Activated naive CD4-positive, alpha-beta T cell (primary cell): ENCODE measurements at places on chromosomes 12 and 14.

DNA sequence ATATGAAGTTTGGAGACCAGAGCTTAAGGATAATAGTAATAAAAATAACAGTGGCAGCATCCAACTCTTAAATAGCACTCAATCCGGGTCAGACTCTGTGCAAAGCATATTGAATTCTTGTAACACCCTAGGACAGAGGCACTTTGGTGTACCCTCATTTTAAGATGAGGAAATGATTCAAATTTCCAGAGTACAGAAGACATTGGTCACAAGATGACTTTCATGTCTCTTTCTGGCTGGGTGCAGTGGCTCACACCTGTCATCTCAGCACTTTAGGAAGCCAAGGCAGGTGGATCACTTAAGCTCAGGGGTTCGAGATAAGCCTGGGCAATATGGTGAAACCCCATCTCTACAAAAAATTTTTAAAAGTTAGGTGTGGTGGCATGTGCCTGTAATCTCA, 235.8 kb downstream of the SLC15A4 start:
- no peak for DNase-seq

- DNase-seq: no peak
Observed at GRCh38 chr12:52231305-52232202, 1.5 kb upstream of the KRT7 start.

GRCh38 chr12:83042441-83043200, 355.9 kb downstream of the TMTC2 start:
- DNase-seq: no peak

DNA sequence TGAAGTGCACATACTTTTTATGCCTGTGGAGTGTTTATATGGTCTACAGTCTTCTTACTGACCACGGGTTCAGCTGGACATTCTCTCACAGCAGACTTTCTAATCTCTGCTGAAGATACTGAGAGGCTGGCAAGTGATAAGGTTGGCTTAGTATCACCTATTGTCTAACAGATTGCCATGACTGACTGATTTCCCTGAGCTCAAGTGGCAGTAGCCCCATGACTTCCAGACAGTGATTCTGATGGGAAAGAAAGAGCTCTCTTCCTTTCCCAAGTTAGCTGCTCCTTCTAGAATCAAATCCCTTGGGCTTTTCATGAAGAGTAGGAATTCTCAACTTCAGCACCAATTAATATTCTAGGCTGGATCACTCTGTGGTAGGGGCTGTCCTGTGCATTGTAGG, 141.4 kb downstream of the ANO4 start:
- no peak for DNase-seq

DNA sequence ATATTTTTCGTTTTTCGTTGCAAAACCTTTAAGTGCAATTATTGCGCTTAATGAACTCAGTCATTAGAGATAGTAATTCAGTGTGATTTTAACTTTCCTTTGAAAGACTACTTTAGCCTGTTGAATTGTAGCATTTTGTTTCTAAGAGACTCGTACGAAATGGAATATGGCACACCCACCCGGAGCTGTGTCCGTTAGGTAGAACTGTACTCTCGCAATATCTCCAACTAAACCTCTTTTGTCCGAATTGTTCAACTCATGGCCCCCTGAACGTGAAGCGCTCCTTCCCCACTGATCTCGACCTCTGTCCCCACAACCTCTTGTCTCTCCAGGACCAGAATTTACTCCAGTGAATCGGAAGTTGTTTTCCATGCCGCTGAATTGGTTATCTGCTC, 800 bp downstream of the PCNX4 start:
- DNase-seq: no peak

GRCh38 chr14:61764342-61765122, 2.3 kb downstream of the SNAPC1 start:
- DNase-seq: no peak

DNA sequence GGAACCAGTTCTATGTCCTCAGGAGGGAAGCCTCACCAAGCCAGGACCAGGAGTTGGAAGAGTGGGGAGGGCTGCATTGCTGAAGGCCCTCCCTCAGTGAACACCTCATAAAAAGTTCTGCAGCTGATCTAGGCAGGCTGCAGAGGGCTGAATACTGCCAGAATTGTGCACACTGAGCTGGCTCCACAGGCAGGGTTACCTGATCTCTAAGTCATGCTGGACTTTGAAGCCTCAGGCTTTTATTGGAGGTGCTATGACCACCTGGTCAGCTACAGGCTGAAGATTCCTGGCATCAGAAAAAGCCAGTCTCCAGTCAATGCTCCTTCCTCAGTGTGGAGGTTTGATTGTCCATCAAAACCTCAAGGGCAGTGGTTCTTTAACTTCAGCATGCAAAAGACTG, 39.7 kb downstream of the FOS start:
- no peak for DNase-seq
